ENCODE measurements at places on chromosomes 7 and 10.

GRCh38 chr7:102811942-102812678 is 63.3 kb downstream of the FAM185A start:
- DNase-seq, result no peak

GRCh38 chr7:18607025-18607424 is 111.5 kb downstream of the HDAC9 start:
- no peak for DNase-seq

DNA sequence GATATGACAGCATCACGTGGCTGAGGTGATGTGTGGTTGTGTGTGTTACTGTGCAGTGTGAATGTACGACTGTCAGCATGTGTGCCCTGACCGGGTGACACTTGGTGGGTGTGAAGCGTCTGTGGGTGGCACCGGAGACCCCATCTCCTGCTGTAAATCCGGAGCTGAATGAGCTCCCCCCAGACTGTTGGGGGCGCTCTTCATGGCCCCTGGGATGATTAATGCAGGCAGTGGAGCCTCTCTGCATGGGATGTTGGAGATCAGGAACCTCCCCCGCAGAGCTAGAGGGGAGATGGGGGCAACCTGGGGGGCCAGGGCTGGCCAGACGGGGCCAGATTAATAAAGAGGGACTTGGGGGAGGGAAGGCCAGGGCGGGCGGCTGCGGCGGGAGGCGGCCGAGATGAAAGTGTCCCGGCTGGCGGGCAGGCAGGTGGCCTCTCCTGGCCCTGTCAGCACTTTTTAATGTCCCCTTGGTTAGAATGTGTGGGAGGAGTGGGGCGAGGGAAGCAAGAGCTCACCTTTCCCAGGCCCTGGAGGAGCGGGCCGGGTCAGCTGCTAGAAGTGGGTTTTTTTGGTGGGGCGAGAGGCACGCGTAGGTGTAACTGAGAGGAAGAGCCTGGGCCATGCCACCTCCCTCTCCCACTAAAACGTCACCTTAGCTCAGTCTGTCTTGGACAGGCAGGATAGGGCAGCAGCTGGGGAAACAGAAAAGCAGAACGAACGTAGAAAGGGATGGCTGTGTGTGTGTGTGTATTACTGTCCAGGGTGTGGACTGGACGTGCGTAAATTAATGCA is 34.1 kb downstream of the HIF1AN start:
- DNase-seq, result no peak

- DNase-seq, result no peak
Measured at GRCh38 chr10:100508691-100509150, 10.9 kb downstream of the SEC31B start.

DNA sequence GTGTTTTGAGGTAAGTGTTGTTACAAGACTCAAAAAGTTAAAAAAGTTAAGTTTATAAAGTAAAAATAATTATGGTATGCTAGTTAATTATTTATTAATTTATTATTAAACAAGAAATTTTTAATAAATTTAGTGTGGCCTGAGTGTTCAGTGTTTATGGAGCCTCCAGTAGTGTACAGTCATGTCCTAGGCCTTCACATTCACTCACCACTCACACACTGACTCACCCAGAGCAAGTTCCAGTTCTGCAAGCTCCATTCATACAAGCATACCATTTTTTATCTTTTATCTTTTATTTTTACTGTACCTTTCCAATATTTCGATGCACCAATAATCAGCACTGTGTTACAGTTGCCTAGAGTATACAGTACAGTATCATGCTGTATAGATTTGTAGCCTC is 381.2 kb upstream of the MGMT start:
- DNase-seq, result no peak

GRCh38 chr10:97494863-97495506 is 3.2 kb downstream of the MMS19 start:
- no peak for DNase-seq

GRCh38 chr7:155103839-155104238 is 33.7 kb downstream of the HTR5A start:
- no peak for DNase-seq

DNA sequence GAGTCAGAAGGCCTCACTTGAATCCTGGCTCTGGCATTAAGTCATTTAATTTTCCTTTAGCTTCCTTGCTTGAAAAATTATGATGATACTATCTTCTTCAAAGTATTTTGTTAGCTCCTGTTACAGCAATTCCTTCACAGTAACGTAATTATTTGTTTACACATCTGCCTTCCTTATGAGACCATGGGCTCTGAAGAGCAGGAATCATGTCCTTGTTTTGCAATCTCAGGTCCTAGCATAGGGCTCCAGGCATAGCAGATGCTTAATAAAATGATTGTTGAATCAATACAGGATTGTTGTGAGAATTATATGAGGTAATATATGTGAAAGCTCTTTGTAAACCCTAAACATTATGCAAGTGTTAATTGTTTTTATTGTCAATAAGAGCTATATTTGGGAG is 25.5 kb downstream of the KLHDC10 start:
- DNase-seq, result no peak

GRCh38 chr7:99456288-99456687 is 9.7 kb downstream of the ATP5MF start:
- DNase-seq, result no peak

DNA sequence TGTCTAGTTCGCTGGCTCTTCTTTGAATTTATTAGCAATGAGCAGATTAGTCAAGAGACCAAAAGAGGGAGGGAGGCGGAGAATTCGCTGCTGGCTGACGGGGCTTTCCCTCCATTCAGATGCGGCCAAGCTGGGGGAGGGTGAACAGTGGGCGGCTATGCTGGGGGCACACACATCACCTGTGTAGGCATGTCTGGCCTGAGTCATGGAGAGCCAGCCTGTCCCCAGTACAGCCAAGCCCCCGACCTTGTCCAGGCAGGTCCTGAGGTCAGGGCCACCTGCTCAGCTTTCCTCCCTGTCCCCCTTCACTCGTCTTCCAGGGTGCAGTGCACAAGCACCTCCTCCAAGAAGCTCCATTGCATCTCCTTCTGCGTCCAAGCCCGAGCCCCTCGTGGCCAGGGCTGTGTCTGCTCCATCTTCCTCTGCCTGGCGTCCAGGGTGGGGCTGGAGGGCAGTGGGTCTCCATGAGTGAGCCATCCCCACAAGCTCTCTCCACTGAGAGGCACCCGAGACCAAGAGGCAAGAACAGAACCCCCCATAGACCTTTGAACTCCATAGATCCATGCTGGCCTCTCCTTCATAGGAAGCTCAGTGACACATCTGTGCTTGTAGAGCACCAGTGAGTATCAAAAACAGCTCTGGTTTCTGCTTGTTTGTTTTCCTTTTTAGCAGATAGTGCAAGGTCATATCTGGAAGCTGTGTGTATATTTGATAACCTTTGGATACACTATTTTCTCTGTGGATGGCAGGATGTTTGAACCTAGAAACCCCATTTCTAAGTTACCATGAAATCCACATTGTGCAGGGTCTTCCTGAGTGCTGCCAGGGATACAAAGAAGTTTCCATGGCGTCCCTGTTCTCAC is 1.9 kb upstream of the DEPP1 start:
- DNase-seq, result no peak

DNA sequence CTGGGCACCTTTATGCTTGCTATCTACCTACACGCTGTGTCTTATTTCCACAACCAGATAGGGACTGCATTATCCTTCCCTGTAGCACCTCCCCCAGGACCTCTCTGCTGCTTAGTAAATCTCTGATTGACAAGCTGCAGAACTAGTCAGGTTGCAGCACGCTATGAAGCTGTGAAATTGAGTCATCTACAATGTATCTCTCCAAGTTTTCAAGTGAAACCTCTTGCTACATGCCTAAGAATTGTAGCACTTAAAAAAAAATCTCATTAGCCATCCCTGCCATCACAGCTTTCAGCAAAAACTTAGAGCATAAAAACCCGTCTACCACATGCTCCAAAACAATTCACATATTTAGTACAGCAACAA is 69.7 kb upstream of the FGFR2 start:
- no peak for DNase-seq

- no peak for DNase-seq
Measured at GRCh38 chr10:131532291-131532690, 220.8 kb upstream of the TCERG1L start.

- no peak for DNase-seq
Measured at GRCh38 chr7:26267601-26268166, 24.0 kb upstream of the SNX10 start.

DNA sequence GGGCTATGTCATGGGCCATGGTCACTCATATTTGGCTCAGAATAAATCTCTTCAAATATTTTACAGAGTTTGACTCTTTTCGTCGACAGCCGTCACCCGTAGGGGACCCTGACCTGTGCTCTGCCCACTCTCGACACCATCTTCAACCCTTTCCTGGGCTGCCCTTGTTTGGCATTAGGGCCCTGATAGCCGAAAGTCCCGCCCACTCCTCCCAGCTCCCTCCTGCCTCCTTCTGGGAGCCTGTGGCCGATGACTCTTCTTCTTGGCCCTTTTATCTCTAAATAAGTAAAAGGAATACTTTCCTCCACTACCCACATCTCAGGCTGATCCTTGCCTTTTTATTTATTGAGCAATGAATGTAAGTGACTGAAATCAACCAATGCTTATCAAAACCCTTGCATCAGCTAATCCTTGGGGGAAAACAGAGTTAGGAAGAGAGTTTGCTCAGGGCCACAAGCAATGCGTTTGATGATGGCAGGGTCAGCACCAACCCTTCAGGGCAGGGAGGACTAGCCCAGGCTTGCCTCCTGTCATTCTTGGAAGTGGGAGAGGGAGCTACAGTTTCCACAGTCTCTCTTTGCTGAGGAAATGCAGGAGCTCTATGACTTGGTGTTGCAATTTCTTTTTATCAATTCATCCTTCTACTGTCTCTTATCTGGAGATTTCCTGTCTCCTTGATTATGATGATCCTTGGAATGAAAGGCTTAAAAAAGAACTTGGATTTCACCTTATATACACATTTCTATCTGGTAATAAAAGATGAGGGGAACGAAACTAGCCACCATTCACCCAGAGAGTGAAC is 218.2 kb upstream of the PODXL start:
- DNase-seq, result no peak

GRCh38 chr7:107538001-107538400 is 25.7 kb downstream of the COG5 start:
- no peak for DNase-seq

DNA sequence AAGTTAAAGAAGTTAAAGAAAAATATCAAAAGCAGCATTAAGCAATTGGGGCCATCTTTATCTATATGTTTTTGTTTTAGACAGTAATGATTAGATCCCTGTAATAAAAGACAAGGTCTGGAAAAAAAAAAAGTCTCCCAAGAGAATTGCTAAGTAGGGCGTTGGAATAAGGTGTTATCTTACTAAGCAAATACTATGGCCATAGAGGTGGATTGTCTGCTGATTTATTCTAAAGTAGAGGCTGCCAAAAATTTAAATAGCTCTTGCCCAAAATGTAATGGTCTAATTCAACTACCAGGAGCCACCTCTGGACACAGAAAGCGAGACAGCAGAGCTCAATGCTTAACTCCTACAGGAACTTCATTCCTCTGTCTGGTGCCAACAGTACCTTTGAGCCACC is 71.6 kb downstream of the HERPUD2 start:
- DNase-seq, result no peak

GRCh38 chr10:33382921-33383713 is 48.6 kb upstream of the NRP1 start:
- no peak for DNase-seq

GRCh38 chr7:17524746-17525145 is 226.3 kb downstream of the AHR start:
- DNase-seq, result no peak

DNA sequence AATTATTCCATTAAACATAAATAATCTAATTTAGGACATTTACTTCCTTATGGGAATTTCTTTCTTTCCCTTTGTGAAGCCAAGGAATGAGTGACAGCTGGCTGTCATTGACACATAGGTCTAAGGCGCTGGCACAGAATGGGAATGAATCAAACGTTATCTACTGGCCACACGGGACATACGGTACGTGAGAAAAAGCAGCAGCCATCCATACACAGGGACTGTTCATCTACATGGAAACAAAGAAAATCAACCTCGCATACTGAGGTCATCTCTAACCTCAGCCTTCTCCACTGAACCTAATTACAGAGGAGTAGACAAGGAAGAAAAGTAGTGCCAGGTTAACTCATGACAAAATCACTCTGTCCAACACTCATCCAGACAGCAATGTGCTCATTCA is 126.3 kb upstream of the PTN start:
- DNase-seq, result no peak

DNA sequence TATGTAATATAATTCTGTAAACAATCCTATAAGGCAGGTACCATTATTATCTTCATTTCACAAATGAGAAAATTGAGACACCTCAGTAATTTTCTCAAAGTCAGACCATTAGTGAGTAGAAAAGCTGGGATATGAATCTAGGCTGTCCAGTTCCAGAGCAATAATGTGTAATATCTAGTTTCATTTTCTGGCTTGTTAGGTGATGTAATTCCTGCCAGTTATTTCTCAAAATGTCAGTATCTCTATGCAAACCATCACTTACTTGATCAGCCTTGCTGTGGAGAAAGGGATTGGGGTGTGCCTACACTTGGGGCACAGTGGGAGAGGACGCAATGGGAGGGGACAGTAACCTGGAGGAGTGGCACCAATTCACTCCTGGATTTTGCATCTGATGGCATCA is 157.5 kb downstream of the LYZL1 start:
- no peak for DNase-seq

DNA sequence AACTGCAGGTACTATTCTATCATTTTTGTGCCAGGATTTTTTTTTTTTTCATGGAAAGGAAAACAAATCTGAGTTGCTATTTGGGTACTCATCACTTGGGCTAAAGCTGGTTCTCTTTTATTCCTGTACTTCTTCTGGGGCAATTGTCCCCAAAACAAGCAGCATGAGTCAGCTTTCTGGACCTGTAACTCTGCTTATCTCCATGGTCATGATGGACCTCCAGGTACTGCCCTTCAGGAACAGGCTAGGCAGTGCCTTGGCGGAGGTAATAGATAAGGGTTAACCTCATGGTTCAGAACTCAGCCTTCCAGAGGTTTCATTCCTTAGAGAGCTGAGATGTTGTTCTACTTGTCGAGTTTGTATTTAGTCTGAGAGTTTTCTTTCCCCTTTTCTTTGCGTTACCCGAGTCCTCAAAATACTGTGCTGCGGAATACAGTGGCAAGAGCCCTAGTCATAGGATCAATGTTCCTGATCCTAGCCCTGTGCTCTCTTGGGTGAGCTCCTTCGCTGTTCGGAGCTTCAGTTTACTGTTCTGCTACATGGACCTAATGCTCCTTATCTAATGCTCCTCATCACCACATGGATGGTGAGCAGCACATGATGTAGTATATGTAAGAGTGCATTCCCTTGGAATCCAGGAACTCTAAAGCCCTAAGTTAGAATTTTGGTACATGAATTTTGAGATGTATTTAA is 74.6 kb downstream of the LRGUK start:
- no peak for DNase-seq

- DNase-seq, result no peak
Measured at GRCh38 chr10:99524736-99525380, 7.9 kb upstream of the NKX2-3 start.

- no peak for DNase-seq
Measured at GRCh38 chr10:117720931-117721835, 178.6 kb downstream of the EMX2 start.

- DNase-seq, result no peak
Measured at GRCh38 chr7:8070451-8071180, 102.0 kb downstream of the GLCCI1 start.
